ENCODE measurements at places on chromosomes 16 and 17. TPM values are rescaled to one million over a fixed set of nuclear protein-coding genes. Genes with fewer than 3 reads are reported as not detected.

The SLC13A2 gene
- not detected for total RNA-seq

The ZG16 gene
- not detected for total RNA-seq

The TNFRSF17 gene
- not detected for total RNA-seq

The GFER gene
- total RNA-seq: 29.2 TPM

The KCNG4 gene
- 3.5 TPM for total RNA-seq

The C16orf92 gene
- not detected for total RNA-seq

The FAM234A gene
- total RNA-seq: 31.2 TPM

The LDHD gene
- total RNA-seq: 3.0 TPM
